ENCODE measurements at places on chromosomes 3 and 15.

DNA sequence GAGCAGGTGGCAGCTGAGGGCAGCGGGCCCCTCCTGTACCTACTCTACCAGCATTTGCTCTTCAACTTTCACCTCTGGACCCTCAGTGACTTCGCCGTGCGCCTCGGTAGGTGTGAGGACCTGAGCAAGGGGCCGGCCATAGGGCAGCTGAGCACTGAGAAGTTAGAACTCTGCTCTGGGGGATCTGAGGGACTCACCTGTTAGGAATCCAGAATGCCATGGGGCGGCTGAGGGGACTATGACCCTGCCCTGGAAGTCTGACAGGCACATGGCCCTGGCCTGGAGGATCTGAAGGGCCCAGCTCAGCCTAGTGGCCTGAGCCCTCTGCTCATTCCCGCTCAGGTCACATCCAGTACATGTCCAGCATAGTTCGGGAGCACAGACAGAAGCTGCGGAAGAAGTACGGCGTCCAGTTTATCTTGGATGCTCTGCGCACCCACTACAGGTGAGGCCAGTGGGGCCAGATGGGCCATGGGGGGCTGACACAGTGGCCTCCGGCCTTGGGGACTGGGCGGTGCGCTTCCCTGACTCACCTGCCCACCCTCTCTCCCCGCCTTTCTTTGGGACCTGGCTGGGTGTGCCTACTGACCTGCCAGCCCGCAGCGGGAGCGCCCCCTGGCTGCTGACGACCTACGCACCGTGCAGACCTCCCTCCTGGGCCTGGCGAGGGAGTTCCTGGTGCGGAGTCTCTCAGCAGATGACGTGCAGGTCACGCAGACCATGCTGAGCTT, 18.8 kb downstream of the NBEAL2 start:
- no peak for DNase-seq

DNA sequence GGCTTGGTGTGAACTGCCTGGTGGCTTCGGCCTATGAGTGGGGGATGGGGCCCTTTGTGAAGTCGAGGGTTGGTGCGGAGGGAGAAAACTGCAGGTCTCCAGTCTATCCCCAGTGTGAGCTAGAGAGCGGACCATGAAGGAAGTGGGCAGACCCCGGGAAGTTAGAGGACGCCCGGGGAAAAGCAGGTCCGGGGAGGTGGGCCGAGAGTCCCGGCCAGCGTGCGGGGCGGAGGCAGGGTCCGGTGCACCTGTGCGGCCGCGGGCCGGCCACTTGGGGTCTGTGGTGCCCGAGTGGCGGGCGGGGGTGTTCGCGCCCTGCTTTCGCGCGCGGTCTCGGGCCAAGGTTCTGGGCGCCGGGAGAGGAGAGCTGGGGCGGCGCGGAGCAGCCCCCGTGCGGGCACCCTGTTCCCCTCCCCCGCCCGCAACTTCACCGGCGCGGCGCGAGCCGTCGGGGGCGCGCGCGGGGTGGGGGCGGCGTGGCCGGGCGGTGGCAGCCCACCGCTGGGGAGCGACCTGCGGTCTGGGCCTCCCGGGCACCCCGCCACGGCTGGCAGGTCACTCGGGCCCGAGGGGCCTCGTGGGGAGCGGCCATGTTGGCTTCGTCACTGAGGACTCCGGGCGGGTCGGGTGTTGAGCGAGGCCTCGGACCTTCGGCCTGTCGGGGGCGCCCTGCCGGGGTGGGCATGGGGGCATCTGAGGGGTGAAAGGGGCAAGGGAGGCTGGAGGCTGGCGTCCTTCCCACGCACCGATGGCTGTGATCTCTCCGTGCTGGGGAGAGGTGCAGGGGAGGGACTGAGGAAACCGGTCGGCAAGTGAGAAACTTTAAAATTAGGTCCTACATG, 4.8 kb downstream of the UBE2E1 start:
- DNase-seq: no peak

GRCh38 chr15:67472957-67473356, 48.0 kb upstream of the C15orf61 start:
- no peak for DNase-seq

- DNase-seq: no peak
These were observed 104.8 kb upstream of the PPP2R3A start for GRCh38 chr3:135860761-135861160.

- DNase-seq: no peak
These were observed 50.0 kb downstream of the RHCG start for GRCh38 chr15:89446255-89446891.

DNA sequence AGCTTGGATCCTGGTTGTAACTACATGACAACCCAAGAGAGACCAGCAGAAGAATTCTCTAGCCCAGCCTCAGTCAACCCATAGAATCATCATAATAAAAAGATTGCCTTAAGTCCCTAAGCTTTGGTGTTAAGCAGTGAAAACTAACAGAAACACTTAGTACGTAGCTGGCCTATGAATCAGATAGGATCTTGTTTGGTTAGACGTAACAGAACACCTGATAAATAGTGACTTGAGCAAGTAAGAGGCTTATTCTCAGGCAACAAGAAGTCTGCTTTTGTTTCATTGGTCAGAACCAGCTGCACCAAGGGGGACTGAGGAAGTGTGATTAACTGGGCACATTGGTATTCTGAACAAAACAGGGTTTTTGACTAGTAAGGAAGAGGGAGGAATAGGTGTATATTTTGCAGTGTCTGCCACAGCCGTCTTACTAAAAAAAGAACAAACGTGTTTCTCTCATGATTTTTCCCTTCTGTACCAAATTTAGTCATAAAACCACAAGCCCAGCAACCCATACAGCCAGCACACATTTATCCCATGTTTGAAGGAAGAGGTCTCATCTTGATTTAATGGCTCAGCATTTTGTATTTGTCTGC, 53.3 kb upstream of the GLCE start:
- no peak for DNase-seq

- DNase-seq: no peak
These were observed 37.2 kb downstream of the AP4E1 start for GRCh38 chr15:50945725-50946124.

DNA sequence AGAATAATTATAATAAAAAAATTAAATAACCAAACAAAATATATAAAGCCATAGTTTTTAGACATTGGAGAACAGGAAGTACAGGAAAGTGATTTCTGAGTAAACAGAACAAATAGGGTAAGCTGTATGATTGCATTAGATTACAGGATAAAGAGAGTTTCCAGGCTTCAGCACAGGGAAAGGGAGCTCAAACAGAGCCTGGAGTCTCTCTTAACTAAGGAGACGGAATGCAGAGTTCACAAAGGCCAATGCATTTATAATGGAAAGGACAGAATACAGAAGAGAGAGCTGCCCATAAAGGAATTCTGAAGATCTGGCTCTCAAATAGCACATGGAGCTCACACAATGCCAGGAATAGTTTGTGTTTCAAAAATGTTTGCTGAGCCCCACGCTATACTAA, 42.0 kb upstream of the OTOL1 start:
- no peak for DNase-seq

All from SW 1271 (cell line).